SW 1271 (cell line): ENCODE measurements at places on chromosomes 2 and 18.

DNA sequence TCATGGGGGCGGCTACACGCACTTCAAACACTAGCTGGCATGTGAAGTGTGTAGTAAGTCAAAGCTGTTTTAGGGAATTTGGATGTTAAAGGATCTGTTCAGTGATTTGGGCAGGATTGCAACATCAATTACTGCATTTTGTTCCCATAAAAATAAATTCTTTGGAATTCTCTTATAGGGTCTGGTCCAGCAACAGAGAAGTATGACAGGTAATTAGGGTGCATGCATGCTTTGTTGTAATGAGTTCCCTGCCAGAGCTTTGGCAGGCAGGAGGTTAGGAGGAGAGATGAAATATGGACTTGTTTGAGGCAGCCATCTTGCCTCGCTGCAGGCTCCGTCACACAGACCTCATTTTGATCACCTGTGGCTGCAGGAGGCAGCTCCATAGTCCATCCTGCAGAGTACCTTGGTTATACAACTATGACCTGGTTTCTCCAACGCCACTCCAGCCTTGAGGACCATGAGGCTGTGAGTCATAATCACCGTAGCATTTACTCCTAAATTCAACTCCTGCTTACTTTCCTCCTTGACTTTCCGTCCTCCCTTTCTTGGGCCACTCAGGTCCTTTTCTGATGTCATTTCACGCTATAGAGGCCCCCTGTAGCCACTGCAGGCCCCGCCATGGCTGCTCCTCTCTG lies 26.5 kb upstream of the EML4 start:
- DNase-seq: no peak

DNA sequence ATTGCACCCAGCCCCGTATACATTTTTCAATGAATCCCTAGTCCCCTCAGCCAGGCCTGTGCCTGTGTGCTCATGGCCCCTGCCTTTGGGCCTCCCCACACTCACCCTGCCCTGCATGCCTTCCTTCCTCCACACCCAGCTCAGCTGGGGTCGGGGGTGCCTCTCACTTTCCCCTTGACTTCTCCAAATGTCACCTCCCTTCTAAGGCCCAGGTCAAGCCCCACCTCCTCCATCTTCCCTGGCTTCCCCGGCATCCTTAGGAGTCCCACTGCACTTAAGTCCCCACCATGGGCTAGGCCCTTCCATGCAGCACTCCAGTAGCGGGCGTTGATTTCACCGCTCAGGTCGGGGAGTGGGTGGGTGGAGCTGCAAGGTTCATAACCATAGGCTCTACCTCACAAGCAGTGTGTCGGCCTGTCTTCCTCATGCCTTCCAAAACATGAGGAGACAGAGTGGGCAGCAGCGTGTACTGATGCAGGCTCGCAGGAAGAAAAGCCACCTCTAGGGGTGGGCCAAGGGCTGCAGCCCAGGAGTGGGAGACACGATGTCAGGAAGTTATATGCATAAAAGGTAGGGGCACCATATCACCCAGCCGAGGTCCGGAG lies 47.7 kb downstream of the DNMT3A start:
- no peak for DNase-seq

DNA sequence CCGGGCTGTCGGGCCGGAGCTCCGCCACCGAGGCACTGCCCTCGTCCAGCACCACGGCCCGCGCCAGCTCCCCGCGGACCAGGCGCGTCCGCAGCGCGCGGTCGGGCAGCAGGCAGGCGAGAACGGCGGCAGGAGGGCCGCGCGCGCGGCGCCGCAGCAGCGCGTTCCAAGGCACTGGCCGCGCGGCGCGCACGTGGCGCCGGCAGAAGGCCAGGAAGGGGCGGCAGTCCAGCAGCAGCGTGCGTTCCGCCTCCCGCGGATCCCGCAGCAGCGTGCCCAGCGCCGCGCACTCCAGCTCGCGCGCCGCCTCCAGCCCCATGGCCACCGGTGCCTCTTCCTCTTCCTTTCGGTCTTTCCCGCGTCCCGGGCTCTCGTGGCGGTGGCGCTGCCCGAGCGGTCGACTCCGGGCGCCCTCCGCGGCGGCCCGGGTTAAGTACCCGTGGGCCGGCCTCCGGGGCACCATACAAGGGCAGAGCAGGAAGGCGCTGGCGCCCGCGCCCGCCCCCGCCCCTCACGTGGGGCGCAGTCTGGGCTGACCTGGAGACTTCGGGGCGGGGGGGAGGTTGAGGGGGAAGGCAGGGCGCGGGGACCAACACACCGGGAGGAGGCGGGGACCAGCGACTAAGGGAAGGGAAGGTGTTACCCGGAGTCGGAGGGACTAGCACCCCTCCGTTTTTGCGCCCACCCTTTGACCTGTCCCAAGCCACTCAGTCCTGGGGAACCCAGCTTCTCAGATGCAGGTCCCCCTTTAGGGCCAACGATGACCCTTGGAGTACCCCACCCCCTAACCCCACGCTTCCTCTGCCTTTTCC lies at the start of gene DUSP2:
Gene DUSP2, minus strand, starts transcription at position 405 of the 812 bp plus-strand sequence. Its CDS starts 86 bp downstream, at position 319.
- no peak for DNase-seq

GRCh38 chr2:193837111-193837738 lies 1642.5 kb upstream of the TMEFF2 start:
- no peak for DNase-seq

DNA sequence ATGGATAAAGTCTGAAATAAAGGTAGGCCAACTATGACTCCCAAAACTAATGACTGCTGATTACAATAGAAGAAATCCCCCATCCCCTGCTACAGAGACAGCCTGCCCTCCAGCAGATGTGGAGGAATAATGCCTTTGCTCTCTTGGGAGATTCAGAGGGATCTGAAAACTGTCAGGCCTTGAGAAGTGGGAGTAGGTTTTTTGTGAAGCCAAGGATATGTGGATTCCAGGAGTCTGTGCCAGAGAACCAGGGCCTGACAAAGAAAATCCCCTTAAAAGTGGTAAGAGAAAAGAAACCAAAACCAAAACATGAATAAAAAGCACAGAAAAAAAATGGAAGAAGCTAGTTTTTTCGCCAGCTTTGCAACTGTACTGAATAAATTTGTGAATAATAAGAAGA lies 397.6 kb downstream of the ZNF521 start:
- DNase-seq: no peak

- DNase-seq: no peak
Measured at GRCh38 chr18:71797554-71797953, 746.6 kb downstream of the CBLN2 start.

DNA sequence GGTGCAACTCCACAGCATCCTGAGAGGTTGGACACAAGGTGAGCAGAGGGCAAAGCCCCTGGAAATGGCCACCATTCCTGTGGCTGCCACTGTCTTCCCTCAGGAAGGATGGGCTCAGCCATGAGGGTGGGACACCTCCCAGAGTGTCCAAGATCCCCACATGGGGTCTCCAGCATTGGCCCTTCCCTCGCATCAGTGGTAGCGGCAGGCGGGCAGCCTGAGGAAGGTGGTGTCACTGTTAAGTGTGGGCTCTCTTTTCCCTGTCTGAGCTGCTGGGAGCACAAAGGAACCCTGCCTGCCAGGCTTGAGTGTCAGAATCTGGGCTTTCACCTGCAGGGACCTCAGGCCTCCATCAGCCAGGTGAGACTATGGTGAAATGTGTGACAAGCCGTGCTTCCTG lies 47.6 kb downstream of the SP110 start:
- no peak for DNase-seq

DNA sequence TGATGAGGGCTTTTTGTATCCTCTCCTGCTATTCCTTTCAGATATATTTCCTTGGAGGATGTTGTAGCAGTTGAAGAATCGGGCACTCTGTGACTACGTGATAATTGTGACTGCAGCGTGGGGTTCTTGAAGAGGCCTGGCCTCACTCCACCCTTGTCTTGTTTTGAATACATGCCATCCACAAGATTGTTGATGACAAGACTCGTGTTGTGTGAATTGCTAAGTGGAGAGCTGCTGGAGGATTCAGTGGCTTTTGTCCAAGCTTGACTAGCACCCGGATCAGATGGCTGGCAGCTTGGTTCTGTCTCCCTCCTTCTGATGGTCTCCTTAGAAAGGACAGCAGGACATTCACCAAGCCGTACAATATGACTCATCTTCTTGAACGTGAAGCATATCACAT lies 146.9 kb downstream of the DAW1 start:
- DNase-seq: no peak

- no peak for DNase-seq
Measured at GRCh38 chr2:11629851-11630250, 40.1 kb downstream of the NTSR2 start.

- no peak for DNase-seq
Measured at GRCh38 chr18:79949697-79950487, 1.6 kb downstream of the SLC66A2 start.

GRCh38 chr2:7646661-7647060 lies 729.4 kb downstream of the RNF144A start:
- DNase-seq: no peak

- no peak for DNase-seq
Measured at GRCh38 chr18:25279556-25279955, 72.4 kb downstream of the ZNF521 start.

GRCh38 chr18:79108549-79109215 lies 39.5 kb downstream of the ATP9B start:
- no peak for DNase-seq

- no peak for DNase-seq
Measured at GRCh38 chr2:158487419-158487818, 30.7 kb downstream of the PKP4 start.

- no peak for DNase-seq
Measured at GRCh38 chr2:181183878-181184542, 203.6 kb downstream of the UBE2E3 start.

DNA sequence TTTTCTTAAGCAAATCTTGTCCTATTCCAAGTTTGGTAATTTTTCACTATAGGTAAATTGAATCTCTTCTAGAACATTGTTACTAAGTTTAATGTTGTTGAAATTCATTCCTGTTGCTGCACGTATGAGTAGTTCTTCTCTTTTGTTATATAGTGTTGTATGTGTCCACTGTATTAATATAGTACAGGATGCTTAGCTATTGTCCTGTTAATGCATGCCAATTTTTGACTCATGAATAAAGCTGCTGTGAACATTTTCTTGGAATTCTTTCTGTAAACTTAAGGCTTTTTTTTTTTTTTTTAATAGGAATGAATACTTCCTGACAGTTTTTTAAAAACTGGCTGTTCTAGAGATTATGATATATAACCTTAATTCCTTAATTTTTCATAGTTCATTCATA lies 326.9 kb downstream of the SLC4A3 start:
- DNase-seq: no peak

DNA sequence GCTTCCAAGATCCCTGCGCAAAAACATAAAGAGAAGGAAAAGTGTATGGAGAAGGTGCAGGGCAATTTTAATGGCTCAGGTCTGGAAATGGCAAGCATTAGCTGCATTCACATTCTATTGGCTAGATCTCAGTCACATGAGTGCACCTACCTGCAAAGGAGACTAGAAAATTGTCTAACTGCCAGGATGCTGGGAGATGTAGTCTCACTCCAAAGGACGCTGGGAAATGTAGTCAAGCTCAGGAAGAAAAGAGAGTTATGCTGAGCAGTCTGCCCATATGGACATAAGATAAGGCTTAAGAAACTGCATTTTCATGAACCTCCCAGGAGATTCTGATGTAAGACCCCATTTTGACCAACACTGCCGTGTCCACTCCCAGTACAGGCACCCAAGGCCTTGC lies 9.5 kb upstream of the KLHL29 start:
- DNase-seq: peak; percentile 71

DNA sequence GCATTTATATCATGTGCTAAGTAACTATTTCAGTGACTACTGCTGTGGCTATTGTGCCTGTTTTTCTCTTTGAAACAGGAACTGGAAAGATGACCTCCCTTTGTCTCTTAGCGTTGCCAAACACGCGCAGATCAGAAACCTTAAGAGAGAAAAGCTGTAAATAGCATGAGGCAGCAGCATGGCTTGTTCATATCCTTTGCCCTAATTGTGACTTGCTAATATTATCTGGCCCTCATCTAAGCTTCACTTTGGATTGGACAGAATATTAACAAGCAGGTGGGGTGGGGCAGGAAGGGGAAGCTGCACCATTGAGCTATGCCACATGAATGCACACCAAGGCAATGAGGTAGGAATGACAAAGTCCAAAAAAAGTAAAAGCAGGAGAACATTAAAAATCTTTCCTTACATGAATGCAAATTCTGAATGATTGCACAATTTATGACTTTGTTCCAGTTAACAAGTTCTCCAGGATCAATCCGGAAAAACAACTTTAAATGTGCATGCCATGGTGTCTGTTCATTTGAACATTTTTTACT lies 128.4 kb downstream of the IRS1 start:
- DNase-seq: no peak

DNA sequence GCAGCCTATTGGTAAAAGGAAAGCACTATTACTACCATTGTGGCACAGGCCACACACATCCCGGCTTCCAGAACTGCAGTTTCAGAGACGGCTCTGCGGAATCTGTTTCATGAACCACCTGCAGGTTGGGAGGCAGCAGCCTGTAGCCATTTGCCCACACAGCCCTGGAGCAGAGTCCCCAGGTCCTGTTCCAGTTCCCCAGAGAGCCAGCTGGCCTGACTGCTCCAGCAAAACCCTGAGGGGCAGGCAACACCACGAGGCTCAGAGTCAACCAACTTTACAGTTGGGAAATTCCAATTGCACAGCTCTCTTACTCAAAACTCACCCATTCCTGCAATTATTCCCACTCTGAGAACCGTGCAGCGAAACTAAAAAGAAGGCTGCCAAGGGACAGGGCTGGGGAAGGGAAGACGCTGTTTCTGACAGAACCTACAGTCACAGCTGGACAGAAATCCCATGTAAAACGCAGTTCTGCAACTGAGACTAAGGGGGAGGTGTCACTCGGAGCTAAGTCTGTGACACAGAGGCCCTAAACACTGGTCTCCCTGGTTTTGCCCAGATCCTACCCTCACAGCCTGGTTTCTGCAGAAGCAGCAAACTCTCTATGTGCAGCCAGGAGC lies 219.4 kb downstream of the TMEM163 start:
- DNase-seq: no peak

GRCh38 chr2:189614585-189614984 lies 34.0 kb upstream of the SLC40A1 start:
- no peak for DNase-seq

DNA sequence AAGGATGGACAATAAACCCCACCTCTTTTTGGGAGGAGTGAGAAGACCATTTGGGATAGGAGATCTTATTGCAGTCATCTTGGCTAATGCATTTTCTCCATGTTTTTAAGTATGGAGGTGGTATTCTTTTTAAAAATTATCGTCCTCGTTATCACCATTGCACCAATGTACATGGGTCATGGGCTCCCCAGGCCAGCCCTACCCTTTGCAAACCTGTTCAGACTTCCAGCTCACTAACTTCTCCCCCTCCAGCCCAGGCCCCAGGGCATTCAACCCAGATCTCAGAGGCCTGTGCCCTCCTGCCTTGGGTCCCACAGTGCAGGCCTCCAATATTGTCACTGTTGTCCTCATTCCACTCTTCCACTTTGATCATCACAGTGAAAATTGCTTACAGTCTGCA lies 68.4 kb downstream of the BCL2L11 start:
- no peak for DNase-seq

- DNase-seq: no peak
Measured at GRCh38 chr2:88090446-88091283, 23.0 kb downstream of the SMYD1 start.

DNA sequence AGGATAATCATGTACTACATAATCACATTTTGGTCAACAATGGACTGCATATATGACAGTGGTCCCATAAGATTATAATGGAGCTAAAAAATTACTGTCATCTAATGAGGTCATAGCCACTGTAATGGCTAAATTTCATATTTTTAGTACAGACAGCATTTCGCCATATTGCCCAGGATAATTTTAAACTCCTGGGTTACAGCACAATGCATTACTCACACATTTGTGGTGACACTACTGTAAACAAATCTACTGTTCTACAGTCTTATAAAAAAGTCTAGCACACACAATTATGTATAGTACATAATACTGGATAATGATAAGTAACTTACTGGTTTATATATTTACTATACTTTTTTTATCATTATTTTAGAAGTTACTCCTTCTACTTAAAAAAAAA lies 12.8 kb downstream of the EIF2AK2 start:
- no peak for DNase-seq
